ENCODE measurements at places on chromosomes 4 and X.
A peak's percentile ranks its signal among the peaks of the same experiment; 100 is the strongest.

- DNase-seq, result no peak
Observed at GRCh38 chr4:32930700-32931099, 2210.5 kb downstream of the PCDH7 start.

- DNase-seq, result peak; percentile 8
Observed at GRCh38 chr4:154314248-154314647, 177.4 kb downstream of the DCHS2 start.

- no peak for DNase-seq
Observed at GRCh38 chr4:141541851-141542250, 94.5 kb upstream of the IL15 start.

DNA sequence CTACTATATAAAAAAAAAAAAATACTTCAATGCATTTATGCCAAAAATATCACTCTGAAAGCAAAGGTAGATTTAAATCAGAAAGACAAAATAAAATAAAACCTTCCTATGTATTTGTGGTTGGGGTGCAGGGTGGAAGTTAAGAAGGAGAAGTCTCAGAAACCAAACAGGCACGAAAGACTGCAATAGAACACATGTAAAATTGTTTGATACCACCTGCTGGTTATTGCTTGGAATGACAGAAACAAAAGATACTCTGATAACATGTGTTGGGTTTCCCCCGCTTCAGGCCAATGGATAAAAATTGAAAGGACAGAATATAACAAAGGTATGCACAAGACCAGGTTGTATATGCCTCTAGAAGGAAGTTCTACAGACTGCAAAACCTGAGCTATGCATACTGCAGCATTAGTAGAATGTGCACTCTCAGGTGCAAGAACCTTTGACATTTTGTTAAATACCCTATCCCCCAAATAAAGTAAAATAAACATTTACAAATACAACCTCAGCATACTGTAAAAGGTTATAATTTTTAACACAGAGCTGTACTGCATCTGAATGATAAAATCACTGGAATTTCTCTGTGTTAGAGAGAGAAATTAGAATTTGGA lies 118.8 kb downstream of the GABRA2 start:
- DNase-seq, result peak; percentile 8

DNA sequence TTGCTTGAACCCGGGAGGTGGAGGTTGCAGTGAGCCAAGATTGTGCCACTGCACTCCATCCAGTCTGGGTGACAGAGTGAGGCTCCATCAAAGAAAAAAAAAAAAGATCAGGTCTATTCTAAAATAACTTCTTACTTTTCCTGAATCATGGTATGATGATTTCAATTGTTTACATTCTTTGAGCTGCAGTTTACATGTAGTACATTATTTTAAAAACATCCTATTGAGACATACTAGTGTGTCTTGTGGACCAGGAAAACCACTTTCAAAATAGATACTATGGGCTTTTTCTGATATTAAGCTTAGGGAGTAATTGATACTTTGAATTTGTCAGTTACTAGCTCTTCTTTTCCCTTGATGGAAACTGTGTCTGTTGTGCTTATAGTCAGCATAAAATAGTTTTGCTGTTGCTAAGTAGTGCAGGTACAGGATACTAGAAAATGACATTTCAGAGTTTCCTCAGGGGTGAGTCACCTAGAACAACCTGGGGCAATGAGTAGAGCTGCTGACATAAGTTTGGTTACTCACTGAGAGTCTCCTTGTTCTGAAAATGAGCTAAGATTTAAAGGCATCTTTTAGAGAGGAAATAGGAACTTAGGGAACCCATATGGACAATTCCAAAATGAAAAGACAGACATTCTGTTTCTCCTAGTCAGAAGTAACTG lies 53.2 kb upstream of the C4orf54 start:
- DNase-seq, result peak; percentile 10

DNA sequence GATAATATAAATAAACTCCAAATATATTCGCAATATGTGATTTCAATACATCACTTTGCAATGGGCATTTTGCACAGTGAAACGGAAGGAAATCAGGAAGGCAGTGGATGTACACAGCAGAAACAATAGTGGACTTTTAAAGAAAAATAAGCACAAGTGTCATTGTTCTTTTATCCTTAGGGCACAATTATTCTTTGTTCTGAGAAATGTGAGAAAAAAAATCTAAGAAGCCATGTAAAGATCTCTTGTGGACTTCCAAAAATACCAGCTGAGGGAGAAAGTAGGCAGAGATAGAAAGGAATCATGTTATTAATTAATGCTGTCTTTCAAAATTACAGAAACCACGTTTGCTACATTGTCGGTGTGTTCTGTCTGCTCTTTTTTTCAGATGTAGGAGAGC lies 17.6 kb upstream of the PRRG1 start:
- no peak for DNase-seq

DNA sequence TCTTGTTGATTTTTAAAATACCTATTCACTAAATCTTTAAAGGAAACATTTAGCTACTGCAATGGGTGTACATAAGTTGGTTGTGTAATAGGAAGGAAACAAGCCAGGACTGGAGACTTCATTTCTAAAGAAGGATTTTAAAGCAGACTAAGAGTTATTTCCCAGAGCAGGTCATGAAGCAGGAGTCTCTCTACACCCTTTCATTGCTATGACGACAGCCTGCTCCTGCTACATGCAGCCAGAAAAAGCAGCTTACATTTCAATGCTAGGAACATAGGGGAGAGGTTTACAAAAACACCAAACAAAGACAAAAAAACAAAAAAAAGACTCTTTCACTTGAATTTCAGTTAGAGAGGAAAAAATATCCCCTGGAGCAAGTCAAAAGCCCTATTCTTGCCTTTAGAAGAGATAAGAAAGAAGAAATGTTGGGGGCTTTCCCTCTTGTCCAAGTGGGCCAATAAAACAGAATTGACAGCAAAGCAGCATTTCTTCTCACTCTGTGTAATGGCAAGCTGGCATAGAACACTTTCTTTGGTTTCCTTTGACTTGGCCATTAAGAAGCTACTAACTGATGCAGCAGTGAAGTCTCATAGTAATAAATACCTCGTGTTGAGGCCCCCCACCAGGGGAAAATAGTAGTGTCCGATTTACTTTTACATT lies 3.4 kb downstream of the SPARCL1 start:
- DNase-seq, result peak; percentile 81

DNA sequence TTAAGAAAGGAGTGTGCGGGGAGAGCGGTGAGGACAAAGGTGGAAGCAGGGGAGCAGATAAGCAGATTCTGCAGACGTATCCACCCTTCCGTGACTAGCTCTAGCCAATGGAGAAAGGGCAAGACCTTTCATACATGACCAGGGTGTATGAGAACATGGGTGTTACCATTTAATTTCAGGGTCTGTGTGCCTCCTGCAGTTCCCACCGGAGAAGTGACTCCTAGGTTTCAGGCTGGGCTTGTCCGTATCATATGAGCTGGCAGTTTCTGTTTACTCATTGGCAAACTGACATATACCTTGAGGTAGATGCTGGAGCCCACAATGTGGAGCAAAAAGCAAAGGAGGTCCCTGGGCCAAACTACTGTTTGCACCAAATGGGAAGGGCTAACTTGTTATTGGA lies 6.8 kb downstream of the RBM47 start:
- DNase-seq, result no peak

DNA sequence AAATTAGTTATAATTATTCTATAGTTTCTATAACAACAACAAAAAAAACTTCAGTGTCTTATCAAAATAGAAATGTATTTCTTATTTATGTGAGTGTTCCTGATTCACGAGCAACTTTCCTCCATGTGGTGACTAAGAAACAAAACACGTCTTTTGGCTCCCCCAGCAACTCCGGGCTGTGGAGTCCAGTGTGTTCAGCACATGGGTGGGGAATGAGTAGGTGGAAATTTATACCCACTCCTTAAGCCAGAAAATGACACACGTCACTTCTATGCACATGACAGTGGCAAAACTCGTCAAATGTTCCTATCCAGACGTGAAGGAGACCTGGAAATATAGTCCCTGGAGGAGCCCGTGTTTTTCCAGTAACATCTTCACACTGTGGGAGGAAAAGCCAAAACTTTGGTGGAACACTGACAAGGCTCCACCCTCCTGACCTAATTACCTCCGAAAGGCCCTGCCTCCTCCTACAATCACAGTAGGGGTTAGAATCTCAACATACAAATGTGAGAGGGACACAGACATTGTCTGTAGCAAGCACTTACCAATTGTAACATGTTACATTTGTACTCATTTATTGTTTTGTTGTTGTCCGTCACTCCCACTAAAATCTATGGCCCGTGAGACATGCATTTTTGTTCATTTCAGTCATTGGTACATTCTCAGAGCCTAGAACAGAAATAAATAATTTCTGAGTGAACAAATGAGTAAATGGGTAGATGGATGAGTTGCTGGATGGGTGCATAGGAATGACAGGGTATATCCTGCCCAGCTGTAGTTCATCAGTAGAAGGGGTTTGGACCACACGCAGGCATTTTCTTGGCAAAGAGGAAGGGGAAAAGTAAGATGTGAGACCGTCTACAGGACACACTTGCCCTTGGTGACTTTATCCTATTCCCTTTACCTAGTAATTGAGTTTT lies 605.8 kb upstream of the TENM3 start:
- peak; percentile 22 for DNase-seq

- no peak for DNase-seq
Observed at GRCh38 chrX:101160001-101160400, 59.6 kb upstream of the DRP2 start.

DNA sequence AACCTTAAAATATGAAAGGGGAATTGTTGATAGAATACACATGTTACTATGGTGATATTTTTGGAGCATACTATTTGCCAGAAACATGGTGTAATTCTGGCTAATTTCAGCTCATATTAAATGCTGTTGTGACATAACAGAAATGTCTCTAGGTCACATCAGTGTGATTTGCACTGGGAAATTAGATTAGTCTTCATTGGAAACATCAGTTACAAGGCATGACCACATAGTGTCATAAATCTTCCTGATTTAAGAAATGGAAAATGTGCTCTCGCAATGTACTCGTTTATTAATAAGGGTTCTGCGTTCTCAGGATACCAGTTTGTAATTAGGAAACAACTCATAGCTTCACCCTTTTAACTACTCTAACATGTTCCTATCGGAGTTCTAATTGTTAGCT lies 72.9 kb upstream of the GYPA start:
- no peak for DNase-seq

- DNase-seq, result no peak
Observed at GRCh38 chr4:184941671-184942418, 76.4 kb upstream of the HELT start.

DNA sequence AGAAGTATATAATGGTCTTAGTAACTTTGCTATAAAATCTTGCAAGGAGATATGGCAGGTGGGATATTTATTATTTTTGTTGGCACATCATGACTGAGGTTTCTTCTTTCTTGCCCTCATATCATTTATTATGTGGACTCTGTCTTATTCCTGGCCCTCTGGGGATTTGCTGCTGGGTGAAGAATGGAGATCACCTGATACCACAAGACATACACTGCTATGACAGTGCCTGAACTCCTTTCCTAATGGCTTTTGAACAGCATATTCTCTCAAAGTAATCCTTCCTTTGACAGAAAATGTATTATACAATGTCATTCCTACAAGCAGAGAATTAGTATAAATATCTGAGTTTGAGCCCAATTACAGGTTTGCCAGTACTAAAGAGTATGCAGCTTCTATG lies 22.0 kb upstream of the ADGRA3 start:
- DNase-seq, result no peak

- DNase-seq, result no peak
Observed at GRCh38 chr4:98352940-98353339, 91.8 kb downstream of the RAP1GDS1 start.

- DNase-seq, result no peak
Observed at GRCh38 chr4:2691952-2692435, 64.1 kb downstream of the TNIP2 start.

DNA sequence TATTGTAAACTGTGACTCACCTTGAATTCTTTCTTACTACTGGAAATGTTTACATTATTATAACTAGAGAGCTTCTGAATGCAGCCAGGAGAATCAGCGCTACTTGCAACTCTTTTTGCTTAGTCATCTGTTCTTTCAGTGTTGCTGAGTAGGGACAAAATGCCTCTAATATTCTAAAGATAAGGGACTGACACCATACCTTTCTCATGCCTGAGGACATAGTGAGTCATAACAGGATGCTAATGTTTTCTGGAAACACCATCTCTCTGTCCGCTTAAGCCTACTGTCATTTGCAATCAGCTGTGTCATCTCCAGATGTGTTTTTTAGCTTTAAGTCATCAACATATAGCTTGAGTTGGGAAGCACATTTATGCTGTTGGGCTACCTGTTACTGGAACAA lies 108.3 kb downstream of the QRFPR start:
- peak; percentile 91 for DNase-seq
